Activated T-helper 1 cell treated with anti-CD3 and anti-CD28 coated beads, Interleukin-2, amount 50 U/mL, for 16 hours (primary cell): ENCODE measurements at places on chromosomes 3 and 15.

DNA sequence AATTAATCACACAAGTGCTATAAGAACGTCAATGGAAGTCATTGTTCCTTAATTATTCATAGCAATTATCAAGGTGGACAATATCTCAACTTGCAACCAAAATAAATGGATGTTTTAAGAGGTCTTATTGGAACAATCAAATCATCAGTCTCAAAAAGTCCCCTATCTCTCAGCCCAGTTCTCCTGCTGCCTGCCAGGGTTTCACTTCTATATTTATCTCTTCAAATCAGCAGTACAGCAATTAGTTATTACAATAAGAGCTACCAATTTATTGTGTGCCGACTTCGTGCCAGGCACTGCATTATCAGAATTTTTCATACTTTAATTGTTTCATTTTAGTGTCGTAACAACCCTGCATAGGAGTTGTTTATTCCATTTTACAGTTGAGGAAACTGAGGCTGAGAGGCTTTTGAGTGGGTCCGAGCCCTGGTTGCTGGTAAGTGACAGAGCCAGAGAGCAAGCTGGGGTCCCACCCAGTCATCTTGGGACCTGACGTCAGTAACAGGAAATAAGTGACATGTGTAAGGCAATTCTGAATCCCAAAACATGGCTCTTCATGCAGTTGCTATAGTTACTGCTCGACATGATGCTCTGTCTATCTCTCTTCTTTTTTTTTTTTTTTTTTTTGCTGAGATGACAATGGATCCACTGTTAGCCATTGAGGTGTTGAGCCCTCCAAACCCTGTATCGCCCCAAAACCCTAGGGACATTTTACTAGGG is 8.8 kb upstream of the KCTD6 start:
- no peak for DNase-seq

DNA sequence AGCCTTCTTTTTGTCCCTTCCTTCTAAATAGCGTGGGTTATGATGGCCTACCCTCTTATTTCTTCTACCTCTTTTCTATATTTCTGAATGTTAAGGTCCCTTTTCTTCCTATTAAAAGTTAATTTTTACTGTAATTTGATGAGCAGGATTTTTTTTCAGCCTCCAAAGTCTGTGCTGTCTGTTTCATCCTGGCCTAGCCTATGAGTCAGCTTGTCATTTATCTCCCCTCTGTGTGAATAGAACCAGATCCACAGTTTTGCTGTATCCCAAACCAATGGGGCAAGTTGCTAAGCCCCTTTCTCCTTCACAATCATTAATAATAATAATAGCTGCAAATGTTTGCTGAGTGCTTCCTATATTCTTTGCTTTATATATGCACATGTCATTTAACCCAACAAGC is 18.1 kb upstream of the C3orf38 start:
- DNase-seq, result no peak

- DNase-seq, result no peak
Measured at GRCh38 chr3:129793319-129793718, 100.2 kb downstream of the TMCC1 start.

DNA sequence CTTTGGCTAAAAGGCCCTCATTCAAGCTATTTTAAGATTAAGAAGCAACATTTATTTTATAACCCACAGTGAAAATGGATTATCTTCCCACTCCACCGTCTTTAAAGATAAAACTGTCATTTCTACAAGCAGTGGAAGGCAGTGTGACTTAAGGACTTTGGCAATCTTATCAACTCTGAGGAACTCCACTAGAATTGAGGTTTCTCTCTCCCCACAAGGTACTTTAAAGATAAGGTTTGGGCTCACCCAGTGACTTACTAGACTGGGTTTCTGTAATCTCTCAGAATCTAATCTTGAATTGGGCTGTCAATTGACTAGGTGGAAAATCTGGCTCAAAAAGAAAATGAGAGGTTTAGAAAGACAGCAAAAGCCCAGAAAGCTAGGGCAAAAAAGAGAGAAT is 21.7 kb downstream of the ZNF385D start:
- no peak for DNase-seq
